ENCODE measurements at places on chromosomes 2 and 18.

- DNase-seq: no peak
Measured at GRCh38 chr2:86304416-86304815, 33.0 kb downstream of the REEP1 start.

GRCh38 chr2:1911811-1912210 lies 167.5 kb upstream of the PXDN start:
- DNase-seq: no peak

- no peak for DNase-seq
Measured at GRCh38 chr18:27719680-27720079, 457.2 kb downstream of the CDH2 start.

- DNase-seq: no peak
Measured at GRCh38 chr2:213150315-213151097, 906 bp downstream of the IKZF2 start.

GRCh38 chr2:240789501-240790369 lies 30.3 kb downstream of the KIF1A start:
- DNase-seq: no peak

DNA sequence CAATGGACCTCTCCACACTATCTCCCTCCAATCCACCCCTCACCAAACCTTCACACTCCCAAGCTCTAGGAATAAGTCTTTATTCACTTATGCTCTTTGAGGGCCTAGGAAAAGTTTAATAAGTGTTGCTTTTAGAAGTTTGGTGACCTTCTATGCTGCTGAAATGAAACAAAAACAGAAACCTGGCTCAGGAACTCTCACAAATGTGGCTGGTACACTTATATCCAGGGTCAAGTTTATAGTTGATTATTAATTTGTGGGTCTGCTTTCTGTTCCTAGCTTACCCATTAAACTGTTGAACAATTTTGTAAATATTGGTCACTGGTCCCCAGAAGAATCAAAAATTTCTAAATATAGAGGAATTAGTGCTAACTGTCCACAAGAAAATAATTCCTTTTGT lies 14.2 kb upstream of the ANKRD44 start:
- DNase-seq: no peak

DNA sequence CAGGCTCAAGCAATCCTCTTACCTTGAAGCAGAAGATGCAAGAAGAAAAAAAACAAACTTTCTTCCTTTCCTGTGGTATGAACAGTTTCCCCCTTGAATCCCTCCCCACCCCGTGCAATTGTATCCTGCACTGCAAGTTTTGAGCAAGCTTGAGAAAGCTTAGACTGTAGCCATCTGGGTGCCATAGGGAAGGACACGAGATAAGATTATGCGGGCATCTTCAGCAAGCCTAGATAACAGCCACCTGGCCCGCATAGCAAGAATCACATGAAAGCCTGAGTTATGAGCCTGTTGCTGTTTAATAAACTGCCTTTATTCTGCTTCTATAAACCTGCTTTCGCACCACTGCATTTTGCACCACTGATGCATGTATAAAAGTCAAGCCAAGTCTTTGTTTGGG lies 27.3 kb upstream of the CDCA7 start:
- no peak for DNase-seq

GRCh38 chr2:171837736-171838135 lies 56.3 kb downstream of the SLC25A12 start:
- no peak for DNase-seq

DNA sequence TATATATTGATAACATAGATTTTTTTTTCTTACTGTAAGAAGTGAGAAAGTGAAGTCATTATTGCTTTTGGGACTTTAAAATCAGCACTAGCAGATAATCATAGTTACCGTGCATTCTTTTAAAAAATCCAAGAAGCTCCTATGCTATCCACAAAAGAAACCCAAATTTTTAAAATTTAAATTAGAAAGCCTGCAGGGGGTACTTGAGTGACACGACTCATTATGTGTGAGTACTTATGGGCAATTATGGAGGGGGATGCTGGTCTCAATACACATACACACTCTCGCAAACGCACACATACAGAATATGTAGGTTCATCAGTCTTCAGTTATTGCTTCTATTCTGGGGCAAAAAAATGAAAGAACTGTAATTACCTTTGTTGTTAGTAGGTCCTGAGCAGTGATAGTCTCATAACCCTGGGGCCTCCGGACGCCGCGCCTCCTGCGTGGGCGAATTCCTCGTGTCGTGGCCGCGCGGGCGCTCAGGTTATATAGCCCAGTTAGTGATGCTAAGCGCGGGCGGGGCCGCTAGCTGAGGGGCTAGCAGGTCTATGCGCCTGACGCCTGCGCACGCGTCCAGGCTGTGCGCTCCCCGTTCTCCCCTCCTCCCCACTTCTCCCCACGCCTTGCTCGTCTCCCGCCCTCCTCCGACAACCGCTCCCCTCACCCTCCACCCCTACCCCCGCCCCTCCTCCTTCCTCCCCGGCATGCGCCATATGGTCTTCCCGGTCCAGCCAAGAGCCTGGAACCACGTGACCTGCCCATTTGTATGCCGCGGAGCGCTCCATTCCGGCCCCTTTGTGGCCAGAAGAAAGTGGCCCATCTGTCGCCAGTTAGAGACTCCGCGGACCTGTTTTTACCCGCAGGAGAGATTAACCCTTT lies at the start of gene NEUROD1:
TSS of gene NEUROD1 (minus strand) at position 463 of the 882 bp plus-strand sequence. CDS start 1,657 bp downstream, outside the sequence.
- DNase-seq: no peak

GRCh38 chr2:176687944-176688343 lies 418.7 kb downstream of the MTX2 start:
- DNase-seq: no peak

- DNase-seq: no peak
Measured at GRCh38 chr18:65422544-65423136, 328.2 kb upstream of the CDH7 start.

- DNase-seq: no peak
Measured at GRCh38 chr18:48815179-48815515, 135.6 kb downstream of the SMAD7 start.

DNA sequence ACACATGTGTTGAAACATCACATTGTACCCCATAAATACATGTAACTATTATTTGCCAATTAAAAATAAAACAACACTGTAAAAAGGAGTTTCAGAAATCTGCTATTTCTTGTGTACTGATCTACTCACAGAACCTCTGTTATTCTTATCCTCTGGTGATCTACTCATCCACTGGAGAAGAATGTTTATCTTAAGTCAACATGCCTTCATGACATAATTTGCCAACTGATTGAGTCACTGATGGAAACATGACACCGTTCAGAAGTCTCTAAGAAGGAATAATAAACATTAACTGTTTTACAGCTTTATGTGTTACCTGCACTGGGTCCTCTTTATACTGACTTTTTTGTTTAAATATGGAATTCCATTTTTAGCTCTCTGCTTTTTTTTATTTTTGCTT lies 555.2 kb downstream of the DCDC2C start:
- no peak for DNase-seq

DNA sequence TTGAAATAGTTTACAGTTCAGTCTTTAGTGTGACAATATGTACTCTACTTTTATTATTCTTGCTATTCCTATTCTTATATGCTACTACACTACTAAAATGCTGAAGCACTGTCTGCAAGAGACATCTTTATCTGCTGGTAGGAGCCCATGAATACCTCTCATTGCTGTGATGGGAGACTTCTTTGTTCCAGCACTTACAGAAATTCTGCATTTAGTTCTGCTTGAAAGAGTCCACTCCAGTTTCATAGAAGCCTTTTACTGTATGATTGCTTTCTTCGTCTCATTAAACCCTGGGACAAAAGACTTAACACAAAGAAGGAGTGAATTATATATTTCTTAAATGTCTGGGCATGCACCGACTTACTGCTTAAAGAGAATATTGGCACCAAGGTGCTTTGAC lies 272.7 kb downstream of the CD226 start:
- DNase-seq: no peak

GRCh38 chr18:77254711-77255405 lies 5.2 kb downstream of the GALR1 start:
- DNase-seq: no peak

- no peak for DNase-seq
Measured at GRCh38 chr2:88074150-88074549, 6.5 kb downstream of the SMYD1 start.

GRCh38 chr2:54666131-54666633 lies 57.3 kb upstream of the EML6 start:
- DNase-seq: no peak

- DNase-seq: no peak
Measured at GRCh38 chr2:237660381-237660900, 33.1 kb downstream of the LRRFIP1 start.

DNA sequence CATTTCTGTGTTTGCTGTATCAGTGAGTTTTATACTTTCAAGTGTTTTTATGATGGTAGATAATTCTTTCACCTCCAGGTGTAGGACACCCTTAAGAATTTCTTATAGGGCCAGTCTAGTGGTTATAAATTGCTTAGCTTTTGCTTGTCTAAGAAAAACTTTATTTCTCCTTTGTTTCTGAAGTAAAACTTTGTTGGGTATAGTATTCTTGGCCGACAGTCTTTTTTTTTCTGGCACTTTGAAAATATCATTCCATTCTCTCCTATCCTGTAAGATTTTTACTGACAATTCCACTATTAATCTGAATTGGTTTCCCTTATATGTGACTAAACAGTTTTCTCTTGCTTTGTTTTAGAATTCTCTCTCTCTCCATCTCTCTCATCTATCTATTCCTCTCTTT lies 118.7 kb upstream of the LRRTM4 start:
- no peak for DNase-seq

DNA sequence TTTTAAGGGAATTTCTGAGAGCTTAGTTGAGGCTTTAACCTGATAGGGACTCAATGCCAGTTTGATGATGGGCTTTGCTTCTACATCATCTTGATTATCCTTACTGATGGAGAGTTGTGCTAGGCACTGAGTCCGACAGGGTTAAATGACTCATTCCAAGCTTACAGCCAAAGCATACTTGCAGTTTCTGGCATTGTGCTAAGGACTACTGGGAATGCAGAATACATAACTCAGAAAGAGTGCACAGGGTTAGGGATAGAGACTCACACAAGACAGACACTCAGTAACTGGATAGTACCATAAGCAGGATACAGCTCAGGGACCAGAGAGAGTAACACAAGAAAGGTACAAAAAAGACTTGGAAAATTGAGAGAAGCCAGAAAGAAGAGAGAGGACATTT lies 94.1 kb upstream of the SLC14A2 start:
- no peak for DNase-seq

- no peak for DNase-seq
Measured at GRCh38 chr2:167492486-167492885, 604.2 kb downstream of the XIRP2 start.

- DNase-seq: no peak
Measured at GRCh38 chr2:16209799-16210198, 269.4 kb downstream of the MYCN start.

DNA sequence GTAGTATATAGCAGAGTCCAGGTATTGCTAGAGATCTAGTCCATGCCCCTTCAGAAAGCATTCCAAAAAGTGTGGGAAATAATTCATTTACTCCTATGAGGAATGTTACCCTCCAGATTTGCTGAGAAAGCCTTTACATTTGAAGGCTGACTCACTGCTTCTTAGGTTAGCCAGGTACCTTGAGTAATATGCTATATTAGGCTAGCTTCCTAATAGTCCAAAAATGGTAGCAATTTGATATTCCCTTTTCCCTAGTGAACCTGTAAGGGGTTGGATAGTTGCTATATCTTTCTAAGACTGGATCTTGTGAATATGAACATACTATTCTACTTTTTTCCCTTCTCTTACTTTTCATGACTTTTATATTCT lies 63.6 kb downstream of the SPOPL start:
- DNase-seq: no peak

DNA sequence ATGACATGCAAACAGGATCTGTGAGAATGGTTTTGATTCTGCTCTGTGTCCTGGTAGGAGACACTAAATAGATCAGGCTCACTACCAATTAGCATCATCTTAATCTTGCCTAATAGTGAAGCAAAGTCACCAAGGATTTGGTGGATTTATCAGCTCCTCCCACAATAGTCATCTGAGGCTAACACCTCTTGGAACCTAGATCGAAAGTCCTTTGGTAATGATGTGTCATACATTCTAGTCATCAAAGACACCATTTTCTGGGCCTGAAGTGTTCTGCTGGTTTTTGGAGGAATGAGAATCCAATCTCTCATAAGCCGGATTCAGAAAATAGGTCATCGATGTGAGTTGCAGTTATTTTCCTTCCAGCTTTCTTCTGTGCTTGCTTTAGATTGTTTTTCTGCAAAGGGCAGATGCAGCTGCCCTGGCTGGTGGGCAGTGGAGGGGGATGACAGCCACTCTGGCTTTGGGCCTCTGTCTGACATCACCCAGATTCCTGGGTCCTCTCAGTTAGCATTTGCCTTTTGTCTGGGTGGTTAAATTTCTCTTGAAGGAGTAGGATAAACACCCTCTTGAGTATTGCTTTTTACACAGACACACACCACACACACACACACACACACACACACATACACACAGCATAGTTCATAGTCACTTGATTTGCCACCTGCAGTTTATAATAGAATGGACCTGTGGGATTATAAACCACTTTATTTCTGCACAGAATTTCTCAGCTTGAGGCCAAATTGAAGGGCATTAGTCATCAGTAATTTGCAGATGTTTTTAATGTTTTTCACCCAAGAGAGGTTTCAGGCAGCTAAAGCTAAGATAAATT lies at the start of gene MYO3B:
TSS of gene MYO3B (plus strand) at position 198 of the 832 bp plus-strand sequence. CDS start at position 339, 141 bp downstream.
- no peak for DNase-seq

- DNase-seq: no peak
Measured at GRCh38 chr2:200348897-200349563, 42.5 kb downstream of the SPATS2L start.

GRCh38 chr2:230664128-230664527 lies 48.5 kb upstream of the CAB39 start:
- DNase-seq: no peak

- no peak for DNase-seq
Measured at GRCh38 chr2:109528811-109529501, 84.8 kb downstream of the SEPTIN10 start.

GRCh38 chr2:67613227-67613626 lies 216.1 kb downstream of the ETAA1 start:
- no peak for DNase-seq

- DNase-seq: no peak
Measured at GRCh38 chr2:148021059-148021861, at the start of gene MBD5. Gene MBD5, plus strand, starts transcription at chr2:148021091.

DNA sequence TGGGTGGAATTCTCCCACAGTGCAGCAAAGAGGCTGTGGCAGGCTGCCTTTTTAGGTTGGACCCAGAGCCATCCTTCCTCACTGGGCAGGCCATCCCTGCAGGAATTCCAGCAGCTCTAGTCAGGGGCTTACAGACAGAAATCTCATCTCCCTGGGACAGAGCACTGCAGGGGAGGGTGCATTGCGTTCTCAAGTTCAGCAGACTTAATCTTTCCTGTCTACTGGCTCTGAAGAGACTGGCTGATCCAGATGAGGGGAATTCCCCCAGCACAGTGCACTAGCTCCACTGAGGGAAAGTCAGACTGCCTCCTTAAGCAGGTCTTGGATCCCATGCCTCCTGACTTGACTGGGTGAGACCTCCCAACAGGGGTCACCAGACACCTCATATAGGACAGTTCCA lies 899.7 kb upstream of the VRK2 start:
- no peak for DNase-seq

GRCh38 chr2:221063568-221063967 lies 508.5 kb downstream of the EPHA4 start:
- no peak for DNase-seq
